ENCODE measurements at places on chromosomes 5 and 9.

DNA sequence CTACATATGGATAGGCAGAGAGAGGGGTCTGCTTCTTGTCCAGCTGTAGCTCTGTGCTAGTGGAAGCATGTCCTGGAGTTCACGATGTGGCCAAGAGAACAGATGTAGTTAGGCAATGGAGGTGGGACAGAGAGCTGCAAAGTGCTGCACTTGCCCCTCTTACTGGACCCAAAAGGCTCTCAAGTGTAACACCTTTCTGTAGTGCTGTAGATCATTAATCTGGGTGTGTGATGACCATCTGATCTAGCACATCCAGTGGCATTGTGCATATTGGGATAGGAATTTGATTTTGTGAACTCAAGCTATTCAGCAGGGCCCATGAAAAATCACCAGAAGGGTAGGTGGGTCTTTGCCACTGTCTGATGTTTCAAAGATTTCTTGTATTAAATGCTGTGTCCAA is 151.4 kb downstream of the KDM4C start:
- DNase-seq: no peak

DNA sequence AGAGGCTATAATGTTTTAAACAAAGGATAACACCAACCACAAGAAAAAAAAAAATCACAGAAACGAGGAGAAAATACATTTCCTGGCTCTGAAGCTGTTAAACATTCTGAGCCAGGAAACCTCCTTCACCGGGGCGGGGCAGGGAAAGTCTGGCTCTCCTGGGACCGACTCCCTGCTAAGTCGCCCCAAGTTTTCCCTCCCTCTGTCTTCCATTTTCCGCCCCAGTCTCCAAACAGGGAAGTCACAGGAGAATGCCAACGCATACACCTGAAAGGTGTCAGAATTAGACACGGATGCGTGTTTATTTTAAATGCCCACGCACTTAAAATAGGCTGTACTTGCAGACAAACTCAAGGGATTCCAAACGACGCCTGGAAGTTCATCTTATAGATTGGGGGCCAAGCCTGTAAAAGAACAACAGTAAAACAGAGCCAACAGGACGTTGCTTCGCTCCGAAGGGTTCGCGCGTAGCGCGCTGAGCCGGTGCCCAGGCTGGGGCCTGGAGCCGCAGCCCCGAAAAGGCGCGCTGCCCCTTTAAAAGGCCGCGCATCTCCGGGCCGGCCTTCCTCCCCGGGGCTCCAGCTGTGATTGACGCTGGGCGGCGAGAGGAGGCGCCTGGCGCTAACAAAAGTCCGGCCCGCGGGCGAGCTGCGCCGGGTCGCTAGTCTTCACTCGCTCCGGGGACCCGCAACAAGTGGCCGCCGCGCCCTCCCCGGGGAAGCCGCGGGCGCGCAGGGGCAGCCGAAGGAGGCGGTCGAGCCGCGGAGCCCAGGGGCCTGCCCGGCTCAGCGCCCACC is at the start of gene FBXL7:
Gene FBXL7 (plus strand): TSS at position 653 of the 797 bp plus-strand sequence.
- no peak for DNase-seq

DNA sequence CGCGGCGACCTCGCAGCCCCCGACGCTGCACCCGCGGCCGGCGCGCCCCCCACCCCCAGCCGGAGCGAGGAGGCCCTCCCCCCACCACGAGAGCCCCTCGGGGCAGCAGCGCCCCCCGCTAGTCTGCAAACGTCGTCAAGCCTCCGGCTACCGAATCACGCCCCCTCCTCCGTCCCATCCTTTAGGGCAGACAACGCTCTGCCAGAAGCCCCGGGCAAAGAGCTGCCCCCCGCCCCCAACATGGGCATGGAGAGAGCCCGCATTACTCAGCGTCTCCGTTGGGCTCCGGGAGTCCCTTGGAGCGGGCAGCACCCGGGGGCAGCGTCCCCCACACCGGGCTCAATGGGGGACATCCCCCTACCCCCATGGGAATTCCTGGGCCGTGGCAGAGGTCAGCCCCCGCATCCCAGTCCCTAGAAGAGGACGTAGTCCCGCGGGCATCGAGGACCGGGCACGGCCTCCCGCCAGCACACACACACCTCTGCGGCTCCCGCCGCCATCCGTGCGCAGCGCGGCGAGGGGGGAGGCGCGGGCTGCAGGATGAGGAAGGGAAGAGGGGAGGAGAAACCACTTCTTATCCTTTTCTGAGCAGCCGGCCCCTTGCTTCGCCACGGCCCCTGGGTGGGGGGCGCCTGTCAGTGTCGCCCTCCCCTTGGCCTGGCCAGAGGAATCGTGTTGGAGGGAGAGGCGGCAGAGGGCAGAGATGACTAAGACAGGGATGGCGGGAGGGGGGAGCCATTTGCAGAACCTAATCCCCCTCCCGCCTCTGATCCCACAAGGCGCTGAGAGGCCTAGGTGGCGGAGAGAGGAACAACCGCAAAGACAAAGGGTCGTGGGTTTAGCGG is 750 bp downstream of the DNM1 start:
- DNase-seq: no peak

GRCh38 chr9:107730666-107731065 is 241.1 kb upstream of the KLF4 start:
- no peak for DNase-seq

GRCh38 chr9:98219794-98220370 is 27.4 kb upstream of the CORO2A start:
- DNase-seq: no peak

- DNase-seq: no peak
Measured at GRCh38 chr9:124834591-124834990, 18.7 kb upstream of the WDR38 start.

GRCh38 chr5:127957701-127958239 is 125.8 kb upstream of the SLC12A2 start:
- DNase-seq: no peak

GRCh38 chr9:77847059-77847499 is 184.5 kb downstream of the GNAQ start:
- no peak for DNase-seq

DNA sequence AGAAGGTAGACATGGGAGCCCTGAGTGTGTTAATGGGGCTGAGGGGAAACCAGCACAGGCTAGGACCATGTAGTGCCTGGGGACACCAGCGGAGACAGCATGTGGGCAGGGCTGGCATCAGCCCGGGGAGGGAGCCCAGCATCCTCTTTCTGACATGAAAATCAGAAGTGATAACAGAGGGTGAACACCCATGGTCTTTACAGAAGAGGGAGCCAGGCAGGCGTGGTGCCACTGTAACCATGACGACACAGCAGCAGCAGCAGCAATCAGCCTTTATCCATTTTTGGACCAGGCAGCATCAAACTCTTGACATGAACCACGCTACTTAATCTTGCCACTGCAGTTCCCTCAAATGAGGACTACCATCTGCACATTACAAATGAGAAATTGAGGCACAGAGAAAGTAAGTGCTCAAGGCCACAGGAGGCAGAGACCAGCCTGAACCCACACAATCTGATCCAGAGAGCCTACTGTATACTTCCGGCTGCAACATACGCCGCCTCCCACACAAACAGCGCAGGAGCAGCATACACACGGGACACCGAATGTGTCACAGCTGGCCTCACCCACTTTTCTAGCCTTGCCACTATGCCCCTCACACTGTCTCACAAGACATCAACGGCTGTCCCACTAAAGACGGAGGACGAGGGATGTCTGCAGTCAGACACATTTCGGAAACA is 23.8 kb downstream of the CAMSAP1 start:
- no peak for DNase-seq

- peak; percentile 43 for DNase-seq
Measured at GRCh38 chr9:69671879-69672595, at the start of gene APBA1. TSS of gene APBA1 (minus strand) at chr9:69672371.

DNA sequence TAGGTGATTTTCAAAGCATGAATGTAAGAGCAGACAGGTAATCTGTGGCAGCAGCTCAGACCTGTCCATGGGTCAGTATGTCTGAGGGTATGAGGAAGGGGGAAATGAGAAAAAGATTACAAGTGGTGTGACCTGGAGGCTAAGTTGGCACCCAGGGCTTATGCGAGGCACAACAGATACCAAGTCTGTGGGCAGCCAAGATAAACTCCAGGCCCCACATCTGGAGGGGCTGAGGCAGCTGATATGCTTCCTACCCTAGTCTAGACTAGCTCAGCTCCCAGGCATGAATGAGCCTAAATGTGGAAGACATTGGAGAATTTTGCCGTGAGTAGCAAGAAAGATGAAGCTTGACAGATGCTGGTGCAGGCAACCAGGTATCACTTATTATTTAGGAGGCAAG is 151.7 kb downstream of the PIK3R1 start:
- DNase-seq: no peak

DNA sequence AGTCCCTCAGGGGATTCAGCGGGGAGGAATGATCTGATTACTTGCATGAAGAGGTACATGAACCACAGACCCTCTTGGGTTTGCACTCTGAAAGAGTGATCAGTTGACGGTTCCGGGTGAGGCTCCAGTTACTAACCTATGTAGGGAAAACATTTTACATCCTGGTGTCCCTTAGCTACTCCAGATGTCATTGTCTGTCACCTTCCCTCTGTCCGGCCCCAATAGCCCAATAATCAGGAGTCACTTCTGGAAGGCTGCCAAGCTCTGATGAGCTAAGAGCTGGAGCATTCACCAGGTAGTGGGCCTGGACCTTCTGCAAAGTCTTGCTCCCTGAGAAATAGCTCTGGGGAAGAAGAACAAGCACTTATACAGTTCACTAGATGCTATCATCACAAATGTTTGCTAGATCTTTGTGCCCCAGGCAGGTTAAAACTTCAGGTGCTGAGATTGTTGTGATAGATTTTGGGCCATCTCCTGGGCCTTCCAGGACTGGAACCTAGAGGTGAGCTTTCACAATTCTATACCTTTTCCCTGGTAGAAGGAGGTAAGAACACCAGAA is 64.5 kb downstream of the ENTREP1 start:
- no peak for DNase-seq

DNA sequence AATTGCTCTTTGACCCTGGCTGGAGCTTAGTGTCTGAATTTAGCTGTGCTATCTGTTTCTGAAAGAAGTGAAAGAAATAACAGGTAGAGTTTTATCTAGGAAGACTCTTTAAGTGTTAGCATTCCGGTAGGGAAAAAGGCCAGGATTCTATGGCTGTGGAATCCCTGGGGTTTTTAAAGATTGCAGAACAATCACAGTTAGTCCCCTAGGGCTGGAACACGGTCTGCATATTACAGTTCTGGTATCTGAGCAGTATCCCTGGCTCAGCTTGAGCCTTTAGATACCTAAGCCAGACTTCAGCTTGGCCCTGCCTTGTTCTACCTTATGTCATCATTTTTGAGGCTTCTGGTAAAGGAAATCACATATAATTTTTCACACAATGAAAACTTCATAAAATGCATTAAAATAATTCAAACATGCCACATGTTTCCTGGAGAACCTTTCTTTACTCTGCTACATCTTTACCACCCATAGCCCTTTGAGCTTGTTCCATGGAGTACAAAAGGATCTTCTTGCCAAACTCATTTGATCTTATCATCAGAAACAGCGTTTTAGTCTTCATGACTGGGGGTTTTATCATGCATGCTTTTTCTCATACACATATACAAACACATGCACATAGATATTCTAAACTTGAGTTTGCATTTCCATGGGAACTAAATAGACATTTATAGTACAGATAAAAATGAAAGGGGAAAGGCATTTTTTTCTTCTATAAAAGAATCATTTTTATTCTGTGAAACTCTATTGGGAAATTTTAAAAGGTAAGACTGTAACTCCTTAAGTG is 410.8 kb downstream of the CETN3 start:
- DNase-seq: no peak

GRCh38 chr5:127997201-127997704 is 86.3 kb upstream of the SLC12A2 start:
- no peak for DNase-seq

DNA sequence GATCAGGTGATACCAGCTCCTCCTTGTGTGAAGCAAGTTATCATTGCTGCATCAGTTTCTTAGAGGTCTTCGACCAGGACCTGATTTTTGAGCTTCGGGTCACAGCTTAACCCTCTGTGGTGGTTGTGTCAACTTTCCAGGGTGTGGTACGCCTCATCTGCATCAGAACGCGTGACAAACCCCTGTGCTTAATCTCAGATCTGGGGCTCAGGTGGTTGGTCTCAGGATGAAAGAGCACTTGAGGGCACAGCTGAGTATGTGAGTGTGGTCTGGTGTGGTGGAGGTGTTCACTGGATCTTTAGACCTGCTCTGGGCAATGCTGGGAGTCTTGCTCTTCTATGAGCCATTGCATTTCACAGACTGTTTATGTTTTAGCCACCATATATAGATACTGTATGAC is 64.1 kb downstream of the OSTF1 start:
- DNase-seq: peak; percentile 14

DNA sequence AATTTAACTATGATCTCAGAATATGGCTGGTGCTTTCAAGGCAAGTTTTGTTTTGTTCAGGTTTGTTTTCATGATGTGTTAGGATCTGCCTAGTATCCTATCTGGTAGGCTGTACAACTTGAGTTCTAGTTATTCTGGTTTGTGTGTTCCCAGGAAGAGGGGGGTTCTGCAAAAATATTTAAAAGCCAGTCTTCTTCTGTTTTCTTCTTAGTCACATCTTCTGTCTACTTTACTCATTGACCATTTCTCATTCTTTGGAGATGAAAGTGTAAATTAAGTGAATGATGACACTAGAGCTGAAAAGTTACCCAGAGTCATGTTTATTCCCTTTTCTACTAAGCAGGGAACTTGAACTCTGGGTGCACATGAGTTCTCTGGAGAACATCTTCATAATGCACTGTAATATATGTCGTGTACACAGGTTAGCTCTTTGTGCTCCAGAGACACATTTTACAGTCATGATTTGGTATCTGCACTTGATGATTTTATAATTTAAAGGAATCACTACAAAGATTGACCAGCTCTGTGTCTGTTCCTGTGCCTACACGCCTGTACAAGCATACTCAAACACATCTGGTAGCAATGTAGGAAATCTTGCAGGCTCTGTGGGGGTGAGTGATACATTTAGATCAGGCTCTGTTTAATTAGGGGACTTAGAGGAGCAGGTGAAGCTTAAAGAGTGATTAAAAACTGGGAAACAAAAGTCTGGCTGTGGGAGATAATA is 5.0 kb downstream of the SMAD5 start:
- no peak for DNase-seq

GRCh38 chr5:76801159-76801802 is 17.5 kb upstream of the F2RL1 start:
- no peak for DNase-seq

DNA sequence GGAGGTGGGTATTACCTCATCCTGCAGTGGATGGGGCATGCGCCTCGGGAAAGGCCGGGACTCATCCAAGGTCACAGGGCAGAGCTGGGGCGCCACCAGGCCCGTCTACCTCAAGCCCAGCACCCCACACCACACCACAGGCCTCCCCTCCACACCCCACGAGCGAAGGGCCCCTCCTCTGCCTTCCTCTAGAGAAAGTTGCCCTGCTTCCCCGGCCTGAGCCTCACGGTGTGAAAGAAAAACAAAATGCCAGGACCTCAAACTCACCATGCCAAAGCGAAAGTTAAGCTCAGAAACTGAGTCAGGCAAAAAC is 161.1 kb downstream of the COL23A1 start:
- DNase-seq: no peak

Data from activated T-cell treated with anti-CD3 and anti-CD28 coated beads for 4 hours (primary cell).